ENCODE measurements at places on chromosomes 6 and 20. TPM values are rescaled to one million over a fixed set of nuclear protein-coding genes. Genes with fewer than 3 reads are reported as not detected.
A peak's percentile ranks its signal among the peaks of the same experiment; 100 is the strongest.

DNA sequence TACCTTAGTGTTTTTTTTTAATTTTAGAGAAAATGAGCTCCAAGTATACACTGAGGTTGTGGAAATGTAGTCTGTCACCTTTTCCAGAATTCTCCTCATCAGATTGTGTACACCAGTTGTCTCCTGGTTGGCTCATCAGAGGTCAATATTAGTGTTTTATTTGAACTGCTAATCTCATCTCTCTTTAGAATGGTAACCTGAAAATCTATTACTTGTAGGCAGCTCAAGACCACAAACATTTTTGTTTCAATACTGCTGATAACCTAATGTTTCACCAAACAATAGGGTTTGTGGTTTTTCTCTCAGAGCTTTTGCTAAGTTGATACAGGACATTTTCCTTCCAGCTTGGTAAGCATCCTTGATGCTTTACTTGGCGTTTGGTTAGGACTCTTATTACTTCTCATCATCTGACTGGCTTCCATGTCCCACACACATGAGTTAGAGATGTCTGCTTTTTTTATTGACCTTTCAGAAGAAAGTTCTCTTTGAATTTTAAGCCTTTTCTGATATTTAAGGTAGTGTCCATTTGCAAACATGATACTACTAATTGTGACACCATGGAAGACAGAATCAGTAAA lies 15.1 kb downstream of the ADGRG6 start:
- H3K36me3 ChIP-seq, result no peaks in the 10 kb centered on the region
- DNase-seq, result no peak
- no peak overlapping the region for H3K4me3 ChIP-seq
- no peaks in the 10 kb centered on the region for H3K27me3 ChIP-seq

GRCh38 chr6:25014791-25015560 lies 79.2 kb upstream of the RIPOR2 start:
- no peak overlapping the region for H3K4me3 ChIP-seq
- DNase-seq, result peak; percentile 88
- H3K36me3 ChIP-seq, result no peaks in the 10 kb centered on the region
- H3K27ac ChIP-seq, result peak overlapping the region; percentile 83
- H3K27me3 ChIP-seq, result no peaks in the 10 kb centered on the region
- peaks cover 71% of the 10 kb centered on the region for H3K4me1 ChIP-seq

DNA sequence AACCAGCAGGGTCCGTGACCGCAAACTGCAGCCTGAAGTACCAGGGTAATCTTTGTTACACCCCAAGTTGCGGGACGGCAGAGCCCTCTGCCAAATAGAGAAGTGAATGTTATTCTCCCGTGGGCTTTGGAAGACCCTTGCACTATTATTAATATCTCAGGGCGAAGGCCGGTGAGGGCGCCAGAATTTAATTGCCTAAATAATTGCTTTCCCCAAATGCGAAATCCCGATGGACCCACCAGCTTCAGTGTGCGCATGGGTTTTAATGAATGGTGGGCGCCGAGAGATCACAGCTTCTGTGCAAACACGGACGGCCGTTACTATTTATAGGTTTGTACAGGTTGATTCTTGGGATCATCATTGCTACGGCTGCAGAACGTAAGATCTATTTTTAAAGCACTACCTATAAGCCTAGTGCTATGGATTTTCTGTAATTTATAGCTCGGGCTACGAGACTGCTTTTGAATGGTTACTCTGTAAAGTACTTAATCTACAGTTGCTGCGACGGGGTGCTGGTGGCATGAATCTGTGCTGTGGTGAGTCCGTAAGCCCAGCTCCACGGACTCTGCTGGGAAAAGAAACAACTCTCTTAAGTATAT lies 15.2 kb upstream of the PHACTR3 start:
- H3K27me3 ChIP-seq, result peaks cover 15% of the 10 kb centered on the region
- no peak for DNase-seq
- no peaks in the 10 kb centered on the region for H3K36me3 ChIP-seq
- H3K27ac ChIP-seq, result no peak overlapping the region

DNA sequence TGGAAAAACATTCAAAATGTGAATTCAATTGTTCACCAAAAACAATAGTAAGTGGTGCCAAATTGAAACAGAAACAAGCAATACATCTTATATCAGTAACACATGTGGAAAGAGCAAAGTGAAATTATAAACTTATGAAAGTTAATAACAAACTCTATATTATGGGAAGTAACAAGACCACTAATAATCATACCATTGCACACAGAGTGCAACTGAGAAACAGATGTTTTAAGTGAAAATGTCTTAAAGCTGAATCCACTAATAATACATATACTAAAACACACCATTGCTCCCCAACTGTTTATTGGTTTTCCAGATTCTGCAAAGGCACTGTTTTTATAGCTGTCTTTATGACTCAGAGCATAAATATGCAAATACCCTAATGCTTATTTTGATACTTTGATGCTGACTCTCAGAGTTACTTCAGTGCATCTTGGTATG lies 292.3 kb downstream of the RFPL4B start:
- no peak overlapping the region for H3K27ac ChIP-seq
- H3K4me1 ChIP-seq, result peaks cover 37% of the 10 kb centered on the region
- no peaks in the 10 kb centered on the region for H3K27me3 ChIP-seq
- peak; percentile 57 for DNase-seq
- H3K36me3 ChIP-seq, result no peaks in the 10 kb centered on the region

GRCh38 chr6:43890197-43891062 lies 120.4 kb downstream of the VEGFA start:
- no peak overlapping the region for H3K4me3 ChIP-seq
- peaks cover 5% of the 10 kb centered on the region for H3K4me1 ChIP-seq
- H3K36me3 ChIP-seq, result no peaks in the 10 kb centered on the region
- H3K27ac ChIP-seq, result no peak overlapping the region
- no peaks in the 10 kb centered on the region for H3K27me3 ChIP-seq
- DNase-seq, result no peak

DNA sequence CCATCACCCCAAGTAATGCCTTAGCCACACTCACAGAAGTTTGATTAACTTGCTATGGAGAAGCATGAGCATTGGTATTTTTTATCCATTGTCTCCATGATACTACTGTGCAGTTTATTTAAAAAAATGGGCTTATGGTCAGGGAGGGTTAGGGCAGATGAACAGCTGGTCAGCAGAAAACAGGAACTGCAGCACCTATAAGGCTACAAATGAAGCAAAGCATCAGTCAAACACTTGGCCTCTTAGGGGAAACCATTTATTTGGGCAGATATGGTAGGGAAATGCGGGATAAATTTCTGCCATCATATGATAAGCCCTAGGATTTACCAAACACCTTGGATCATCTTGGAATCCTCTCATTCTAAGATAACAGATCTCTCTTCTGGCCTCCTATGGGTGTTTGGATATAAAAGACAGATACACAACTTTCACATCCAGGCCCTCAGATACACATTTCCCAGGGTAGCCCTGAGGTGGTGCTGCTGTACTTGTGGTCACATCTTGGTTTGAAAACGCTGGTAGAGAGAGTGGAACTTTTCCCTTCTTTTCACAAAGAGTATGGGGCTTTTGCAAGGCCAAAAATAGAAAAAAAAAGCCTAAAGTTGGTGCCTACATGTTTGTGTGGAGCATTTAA lies 42.8 kb upstream of the AHI1 start:
- no peaks in the 10 kb centered on the region for H3K36me3 ChIP-seq
- H3K4me1 ChIP-seq, result peaks cover 29% of the 10 kb centered on the region
- H3K27me3 ChIP-seq, result no peaks in the 10 kb centered on the region
- peak; percentile 43 for DNase-seq
- no peak overlapping the region for H3K4me3 ChIP-seq
- no peak overlapping the region for H3K27ac ChIP-seq

DNA sequence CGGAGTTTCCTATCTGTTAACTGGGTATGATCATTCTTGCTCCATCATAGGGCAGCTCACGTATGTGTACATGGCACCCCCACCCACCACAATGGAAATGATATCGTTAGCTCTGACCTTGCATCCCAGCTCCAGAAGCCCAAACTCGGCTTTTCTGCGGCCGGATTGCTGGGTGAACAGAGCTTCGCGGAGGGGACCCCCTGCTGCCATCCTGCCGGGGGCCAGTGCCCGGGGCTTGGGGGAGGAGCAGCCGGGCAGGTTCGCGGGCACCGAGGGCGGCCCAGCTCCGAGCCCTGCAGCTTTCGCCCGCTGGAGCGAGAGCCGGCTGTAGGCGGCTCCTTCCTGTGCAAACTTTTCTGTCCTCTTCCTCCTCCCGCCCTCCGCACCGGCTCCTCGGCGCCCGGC lies 24.9 kb upstream of the FUCA2 start:
- H3K27me3 ChIP-seq, result no peaks in the 10 kb centered on the region
- no peaks in the 10 kb centered on the region for H3K36me3 ChIP-seq
- peak overlapping the region; percentile 76 for H3K4me3 ChIP-seq
- DNase-seq, result peak; percentile 75

- no peaks in the 10 kb centered on the region for H3K36me3 ChIP-seq
- H3K4me1 ChIP-seq, result no peaks in the 10 kb centered on the region
- H3K27ac ChIP-seq, result no peak overlapping the region
- no peak overlapping the region for H3K4me3 ChIP-seq
Measured at GRCh38 chr6:147757291-147757690, 248.8 kb downstream of the SAMD5 start.

GRCh38 chr6:159062976-159063375 lies 18.2 kb upstream of the TAGAP start:
- H3K27me3 ChIP-seq, result peaks cover 72% of the 10 kb centered on the region
- no peak overlapping the region for H3K4me3 ChIP-seq
- no peak overlapping the region for H3K27ac ChIP-seq
- no peak for DNase-seq

- H3K27ac ChIP-seq, result no peak overlapping the region
- peak; percentile 71 for DNase-seq
- no peaks in the 10 kb centered on the region for H3K27me3 ChIP-seq
Measured at GRCh38 chr6:12354499-12354898, 64.3 kb downstream of the EDN1 start.

DNA sequence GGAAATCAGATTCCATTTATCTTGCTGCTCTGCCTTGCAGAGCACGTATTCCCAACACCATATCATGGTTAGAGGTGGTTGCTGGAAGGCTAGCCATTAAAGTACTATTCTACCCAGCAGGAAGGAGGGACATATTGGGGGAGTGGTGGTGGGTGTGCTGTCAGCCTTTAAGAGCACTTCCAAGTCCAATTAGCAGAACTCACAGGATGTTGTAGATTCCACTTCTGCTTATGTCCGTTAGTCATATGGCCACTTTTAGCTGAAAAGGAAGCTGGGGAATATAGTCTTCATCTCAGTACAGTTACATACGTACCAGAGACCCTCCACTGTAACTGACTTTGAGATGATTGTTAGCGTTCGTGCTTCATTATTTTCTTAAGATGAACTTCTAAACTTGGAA lies 94.4 kb downstream of the SAMD3 start:
- DNase-seq, result no peak
- H3K36me3 ChIP-seq, result no peaks in the 10 kb centered on the region
- H3K27ac ChIP-seq, result no peak overlapping the region
- no peak overlapping the region for H3K4me3 ChIP-seq

TBX18 gene
- total RNA-seq, result 16.2 TPM

CPNE5 gene
- 0.63 TPM for total RNA-seq

MYLK2 gene
- not detected for total RNA-seq

TFAP2D gene
- total RNA-seq, result not detected
